T-helper 1 cell (primary cell): ENCODE measurements at places on chromosomes 6 and 20.

GRCh38 chr20:15476186-15476585, 1097.1 kb downstream of the KIF16B start:
- DNase-seq = no peak

- no peak for DNase-seq
Measured at GRCh38 chr20:57882451-57883161, 172.8 kb upstream of the PMEPA1 start.

DNA sequence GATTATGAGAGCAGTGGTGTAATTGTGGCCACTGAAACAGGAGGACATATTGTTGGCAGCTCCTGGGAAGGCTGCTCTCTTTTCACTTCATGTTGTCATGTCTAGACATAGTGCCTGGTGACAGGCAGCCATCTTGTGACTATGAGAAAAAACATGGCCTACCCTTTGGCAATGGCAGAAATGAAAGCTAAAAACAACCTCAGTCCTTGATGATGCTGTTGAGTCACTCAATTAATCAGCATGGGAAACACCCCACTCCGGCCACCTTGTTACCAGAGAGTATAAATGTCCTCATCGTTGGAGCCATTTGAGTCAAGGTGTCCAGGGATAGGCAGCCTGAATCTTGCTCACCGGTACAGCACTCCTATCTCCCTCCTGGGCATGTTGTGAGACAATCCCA, 31.2 kb upstream of the HMGA1 start:
- DNase-seq = no peak

- no peak for DNase-seq
Measured at GRCh38 chr6:157955675-157956074, 26.0 kb upstream of the SYNJ2 start.

- no peak for DNase-seq
Measured at GRCh38 chr6:148713921-148714320, 32.9 kb upstream of the UST start.

- DNase-seq = no peak
Measured at GRCh38 chr6:21900730-21901129, 307.2 kb downstream of the SOX4 start.

DNA sequence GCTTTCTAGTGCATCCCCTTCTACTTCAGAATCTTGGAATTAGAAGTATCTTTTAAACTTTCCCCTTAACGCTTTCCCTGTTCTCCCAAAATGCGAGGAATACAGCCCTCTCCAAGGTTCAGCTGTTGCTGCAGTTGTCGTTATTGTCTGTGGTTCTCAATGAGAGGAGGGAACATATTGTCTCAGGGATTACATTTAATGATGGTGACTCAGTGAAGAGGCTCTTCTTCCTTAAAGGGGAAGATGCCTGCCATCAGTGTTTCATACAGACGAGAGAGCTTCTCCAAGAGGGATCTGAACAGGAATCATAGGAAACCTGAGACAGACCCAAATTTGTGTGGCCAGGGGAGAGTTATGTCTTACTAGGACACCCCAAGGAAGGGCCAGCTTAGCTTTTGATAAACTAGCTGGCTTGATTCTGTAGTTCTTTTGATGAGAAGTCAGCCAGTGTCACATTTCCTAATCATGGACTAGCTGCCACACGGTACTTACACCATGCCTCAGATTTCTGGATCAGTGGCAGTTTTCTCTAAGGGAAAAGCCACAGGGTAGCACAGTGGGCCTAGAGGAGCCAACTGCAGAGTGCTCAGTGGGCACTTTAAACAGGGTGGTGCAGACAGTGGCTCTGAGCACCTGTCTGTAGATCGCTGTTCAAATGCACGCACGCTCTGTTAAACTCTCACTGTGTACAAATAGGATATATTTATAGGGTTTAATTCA, 59.7 kb upstream of the TMEM181 start:
- no peak for DNase-seq

- DNase-seq = no peak
Measured at GRCh38 chr6:96943555-96944215, 19.2 kb downstream of the KLHL32 start.
